ENCODE measurements at places on chromosomes 5 and 9.

GRCh38 chr9:134834217-134834956, 46.2 kb upstream of the FCN2 start:
- DNase-seq = no peak

DNA sequence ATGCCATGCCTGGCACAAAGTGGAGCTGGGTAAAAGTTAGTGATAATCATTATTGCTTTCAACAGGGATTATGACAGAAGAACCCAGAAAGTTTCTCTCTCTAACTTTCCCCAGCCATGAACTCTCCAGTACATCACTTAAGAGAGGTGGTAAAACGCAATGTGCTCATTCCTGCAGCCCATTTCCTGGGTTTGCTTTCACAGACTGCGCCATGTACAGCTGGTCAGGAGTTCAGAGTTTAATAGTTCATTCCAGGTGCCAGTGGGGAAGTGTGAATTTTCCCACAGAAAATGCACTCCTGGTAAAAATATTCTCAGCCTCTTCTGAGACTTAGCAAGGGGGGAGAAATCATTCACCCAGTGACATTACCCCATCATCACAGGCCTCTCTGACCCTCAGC, 35.5 kb downstream of the ADAM19 start:
- no peak for DNase-seq

DNA sequence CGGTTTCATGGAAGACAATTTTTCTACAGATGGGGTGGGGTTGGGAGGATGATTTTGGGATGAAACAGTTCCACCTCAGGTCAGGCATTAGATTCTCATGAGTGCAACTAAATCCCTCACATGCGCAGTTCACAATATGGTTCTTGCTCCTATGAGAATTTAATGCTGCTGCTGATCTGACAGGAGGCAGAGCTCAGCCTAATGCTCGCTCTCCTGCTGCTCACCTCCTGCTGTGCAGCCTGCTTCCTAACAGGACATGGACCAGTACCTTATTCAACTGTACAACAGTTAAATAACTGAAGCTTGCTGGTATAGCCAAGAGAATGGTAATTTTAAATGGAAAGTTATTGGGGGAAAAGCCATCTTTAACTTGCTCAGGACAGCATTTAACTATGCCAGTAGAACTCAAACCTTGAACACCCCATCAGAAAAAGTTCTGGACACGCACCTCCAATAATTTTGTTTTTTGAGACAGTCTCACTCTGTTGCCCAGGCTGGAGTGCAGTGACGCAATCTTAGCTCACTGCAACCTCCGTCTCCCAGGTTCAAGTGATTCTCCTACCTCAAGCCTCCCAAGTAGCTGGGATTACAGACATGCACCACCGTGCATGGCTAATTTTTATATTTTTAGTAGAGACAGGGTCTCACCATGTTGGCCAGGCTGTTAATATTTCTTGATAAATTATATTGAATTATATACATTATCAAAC, 27.7 kb downstream of the HMGCR start:
- DNase-seq = no peak

DNA sequence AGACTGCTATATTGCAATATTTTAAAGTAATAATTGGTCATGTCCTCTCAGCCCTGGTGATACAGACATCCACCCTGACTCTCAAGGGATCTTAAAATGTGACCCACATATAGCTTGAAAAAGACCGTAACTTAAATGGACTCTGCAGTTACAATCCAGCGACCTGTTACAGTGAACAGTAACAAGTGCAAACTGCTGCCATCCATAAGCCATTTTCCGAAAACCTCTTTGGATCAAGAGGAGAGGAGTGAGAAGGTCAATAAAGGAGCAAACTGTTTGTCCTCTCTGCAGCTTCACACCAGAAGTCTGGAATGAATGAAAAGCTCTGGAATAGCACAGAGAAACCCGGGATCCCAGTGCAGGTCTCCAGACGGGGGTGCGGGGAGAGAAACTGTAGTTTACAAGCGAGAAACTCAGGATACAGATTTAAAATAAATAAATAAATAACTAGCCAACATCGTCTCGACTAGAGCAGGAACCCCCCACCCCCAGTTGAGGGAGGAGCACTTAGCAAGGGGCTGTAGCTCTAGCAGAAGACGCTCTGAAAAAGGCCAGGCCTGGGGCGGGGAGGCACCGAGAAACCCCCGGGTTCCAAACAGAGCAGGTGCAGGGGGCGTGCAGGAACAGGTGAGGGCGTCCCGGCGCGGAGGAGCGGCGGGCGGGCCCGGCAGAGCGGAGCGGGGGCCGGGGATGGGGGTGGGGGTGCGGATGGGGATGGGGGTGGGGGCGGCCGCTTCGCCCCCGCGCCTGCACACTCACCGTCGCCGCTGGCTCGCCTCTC, 572 bp downstream of the ZDHHC21 start:
- DNase-seq = no peak

- DNase-seq = no peak
These were observed 309.6 kb downstream of the SLIT3 start for GRCh38 chr5:168991311-168991710.

GRCh38 chr5:14266686-14267085, 123.5 kb downstream of the TRIO start:
- DNase-seq = no peak

DNA sequence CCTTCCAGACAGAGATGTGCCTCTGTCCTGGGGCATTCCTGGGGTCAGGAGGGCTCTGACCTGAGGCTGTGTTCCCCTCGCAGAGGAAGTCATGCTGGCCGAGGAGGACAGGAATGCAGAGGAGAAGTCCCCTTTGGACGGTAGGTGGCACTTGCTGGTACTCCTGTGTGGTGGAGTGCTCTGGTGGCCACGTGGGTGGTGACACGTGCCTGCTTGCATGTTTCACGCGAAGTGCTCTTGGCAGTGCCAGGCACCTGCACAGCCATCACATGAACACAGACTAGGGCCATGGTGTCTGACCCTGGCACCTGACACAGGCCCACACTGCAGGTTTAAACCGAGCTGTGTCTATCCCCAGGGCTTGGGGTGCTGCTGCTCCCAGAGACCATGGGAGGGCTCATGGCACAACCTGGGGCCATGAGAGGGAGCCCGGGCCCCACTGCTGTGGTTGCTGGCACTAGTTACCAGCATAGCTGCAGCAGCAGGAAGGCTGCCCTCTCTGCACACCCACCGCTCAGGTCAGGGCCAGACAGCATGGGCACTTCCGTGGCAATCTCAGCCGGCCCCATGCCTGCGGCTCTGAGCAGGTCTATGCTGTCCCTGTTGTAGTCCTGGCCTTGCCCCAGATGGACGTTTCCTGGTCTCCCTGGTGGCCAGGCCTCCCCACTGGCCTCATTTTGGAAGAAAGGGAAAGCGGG, 79.3 kb downstream of the CACNA1B start:
- DNase-seq = no peak

DNA sequence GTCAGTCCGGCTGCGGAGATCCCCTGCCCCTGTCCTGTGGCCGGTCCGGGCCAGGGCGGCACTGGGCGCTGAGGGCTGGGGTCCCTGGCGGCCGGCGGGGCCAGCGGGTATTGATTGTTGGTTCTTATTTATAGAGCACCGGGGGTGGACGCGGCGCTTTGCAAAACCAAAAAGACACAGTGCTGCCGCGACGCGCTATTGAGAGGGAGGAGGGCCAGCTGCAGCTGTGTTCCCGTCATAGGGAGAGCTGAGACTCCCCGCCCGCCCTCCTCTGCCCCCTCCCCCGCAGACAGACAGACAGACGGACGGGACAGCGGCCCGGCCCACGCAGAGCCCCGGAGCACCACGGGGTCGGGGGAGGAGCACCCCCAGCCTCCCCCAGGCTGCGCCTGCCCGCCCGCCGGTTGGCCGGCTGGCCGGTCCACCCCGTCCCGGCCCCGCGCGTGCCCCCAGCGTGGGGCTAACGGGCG, 2.5 kb downstream of the LRRC26 start:
- no peak for DNase-seq

GRCh38 chr5:126363658-126364057, 59.6 kb upstream of the GRAMD2B start:
- no peak for DNase-seq

- DNase-seq = no peak
These were observed 93.5 kb downstream of the HRH2 start for GRCh38 chr5:175751369-175751768.

DNA sequence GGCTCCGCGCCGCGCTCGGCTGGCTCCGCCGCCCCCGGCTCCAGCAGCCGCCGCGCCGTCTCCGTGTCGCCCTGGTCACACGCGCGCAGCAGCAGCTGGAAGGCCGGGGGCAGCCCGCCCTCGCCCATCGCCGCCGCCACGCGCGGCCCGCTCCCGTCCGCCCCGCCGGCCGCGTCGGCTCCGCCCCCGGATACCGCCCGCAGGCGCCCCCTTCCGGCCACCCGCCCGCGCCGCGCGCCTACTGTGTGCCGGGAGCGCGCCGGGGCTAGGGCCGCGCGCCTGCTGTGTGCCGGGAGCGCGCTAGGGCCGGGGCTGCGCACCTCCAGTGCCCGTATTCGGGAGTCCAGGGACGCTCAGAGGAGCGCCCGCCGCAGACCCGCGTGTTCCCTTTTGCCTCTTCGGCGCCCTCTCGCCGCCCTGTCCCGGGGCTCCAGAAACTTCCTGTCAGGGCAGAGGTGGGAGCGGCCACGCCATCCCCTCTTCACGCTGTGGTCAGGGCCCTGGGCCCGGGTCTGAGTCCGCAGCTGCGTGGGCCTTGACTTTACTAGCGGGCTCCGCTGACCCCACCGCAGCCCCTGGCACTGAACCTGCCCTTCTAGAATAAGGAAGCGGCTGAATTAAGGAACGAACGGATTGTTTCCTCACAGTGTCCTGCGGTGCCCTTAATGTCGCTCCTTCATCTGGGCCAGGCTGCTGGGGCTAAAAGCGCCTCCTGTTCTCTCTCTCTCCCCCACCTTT, at the start of gene ANKS6:
Gene ANKS6 (minus strand): TSS at position 192 of the 738 bp plus-strand sequence. CDS start 64 bp downstream, at position 128.
- DNase-seq = no peak

GRCh38 chr5:111967463-111967862, 210.5 kb upstream of the NREP start:
- DNase-seq = no peak

DNA sequence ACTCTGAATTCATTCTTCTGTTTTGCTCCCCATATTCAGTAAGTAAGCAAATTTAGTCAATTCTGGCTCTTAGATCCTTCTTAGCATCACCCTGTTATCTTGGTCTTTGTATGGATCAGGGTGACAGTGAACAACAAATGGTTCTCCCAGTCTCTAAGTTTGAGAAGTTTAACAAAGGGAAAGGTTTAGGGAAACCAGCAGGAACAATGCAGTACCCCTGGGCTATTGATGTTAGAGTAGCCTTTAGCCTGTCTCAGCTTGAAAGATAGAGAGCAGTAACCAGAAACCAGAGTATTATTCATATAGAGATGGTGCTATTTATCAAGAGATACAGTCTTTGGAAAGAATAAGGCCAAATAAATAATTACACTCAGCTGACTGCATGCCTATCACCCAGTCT, 241.8 kb downstream of the CDH12 start:
- no peak for DNase-seq

DNA sequence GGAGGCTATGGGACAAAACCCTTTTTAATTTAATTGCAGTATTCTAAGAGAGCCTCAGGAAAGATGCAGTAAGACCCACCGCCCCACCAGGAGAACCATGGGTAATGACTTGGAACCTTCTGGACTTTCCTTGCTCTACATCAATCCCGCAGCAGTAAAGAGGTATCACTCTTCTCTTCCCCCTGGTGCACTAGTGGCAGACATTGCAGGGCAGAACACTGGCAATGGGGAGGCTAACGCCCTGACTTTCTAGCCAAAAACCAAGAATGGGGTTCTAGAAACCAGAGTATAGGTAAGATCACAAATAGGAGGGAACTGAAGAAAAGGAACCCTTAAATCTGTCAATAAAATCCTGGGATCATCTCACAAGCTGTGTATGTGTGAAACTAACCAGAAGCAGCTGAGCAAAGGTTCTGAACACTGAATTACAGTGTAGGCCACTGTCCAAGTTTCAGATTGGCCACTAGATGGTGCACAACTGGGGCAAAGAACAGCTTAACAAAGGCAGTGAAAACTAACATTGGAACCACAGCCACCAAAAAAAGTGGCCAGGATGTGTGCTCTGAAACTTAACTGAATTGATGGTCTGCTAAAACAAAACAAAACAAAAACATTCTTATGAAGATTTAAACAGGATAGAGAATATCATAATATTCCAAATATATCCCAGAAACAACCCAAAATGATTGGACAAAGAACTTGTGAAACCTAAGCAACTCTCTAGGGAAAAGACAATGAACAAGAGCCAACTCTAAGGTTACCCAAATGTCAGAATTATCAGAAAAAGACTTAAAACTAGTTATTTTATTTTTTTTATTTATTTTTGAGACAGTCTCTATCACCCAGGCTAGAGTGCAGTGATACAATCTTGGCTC, 6.6 kb upstream of the FAM151B start:
- DNase-seq = no peak

DNA sequence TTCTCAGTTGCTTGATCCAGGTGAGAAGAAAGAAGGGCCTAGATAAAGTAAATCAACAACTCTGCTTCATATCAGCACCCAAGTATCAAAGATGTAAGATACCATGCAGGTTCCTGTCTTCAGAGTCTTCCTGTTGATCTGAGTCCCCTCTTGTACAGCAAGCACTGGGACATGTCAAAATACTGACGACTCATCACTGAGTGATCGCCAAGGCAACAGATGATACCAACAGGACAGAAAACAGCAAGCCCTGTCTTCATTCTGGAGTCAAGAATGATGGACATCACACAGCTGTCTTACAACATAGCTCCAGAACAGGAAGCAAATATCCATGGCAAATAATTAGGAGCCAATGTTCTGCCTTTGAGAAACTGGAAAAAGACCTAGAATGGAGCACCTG, 83.7 kb downstream of the TARS1 start:
- no peak for DNase-seq

DNA sequence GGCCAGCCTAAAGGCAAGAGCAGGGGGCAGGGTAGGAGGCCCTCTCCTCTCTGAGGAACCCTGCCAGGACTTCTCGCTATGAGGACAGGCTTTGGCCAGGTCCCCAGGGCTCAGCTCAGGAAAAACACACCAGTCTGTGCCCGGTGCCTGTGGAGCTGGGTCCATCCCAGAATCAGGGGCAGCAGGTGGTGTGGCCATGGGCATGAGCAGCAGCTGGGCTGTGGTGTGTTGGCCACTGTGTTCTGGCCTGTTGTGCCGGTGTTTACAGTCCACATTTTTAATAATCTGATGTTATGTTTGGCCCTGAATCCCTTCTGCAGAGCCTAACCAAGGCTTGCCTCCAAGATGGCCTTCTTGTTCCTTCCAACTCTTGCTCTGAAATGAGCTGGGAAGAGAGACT, 77.0 kb downstream of the FGF18 start:
- DNase-seq = no peak

GRCh38 chr9:112535811-112536210, 49.2 kb downstream of the KIAA1958 start:
- no peak for DNase-seq

DNA sequence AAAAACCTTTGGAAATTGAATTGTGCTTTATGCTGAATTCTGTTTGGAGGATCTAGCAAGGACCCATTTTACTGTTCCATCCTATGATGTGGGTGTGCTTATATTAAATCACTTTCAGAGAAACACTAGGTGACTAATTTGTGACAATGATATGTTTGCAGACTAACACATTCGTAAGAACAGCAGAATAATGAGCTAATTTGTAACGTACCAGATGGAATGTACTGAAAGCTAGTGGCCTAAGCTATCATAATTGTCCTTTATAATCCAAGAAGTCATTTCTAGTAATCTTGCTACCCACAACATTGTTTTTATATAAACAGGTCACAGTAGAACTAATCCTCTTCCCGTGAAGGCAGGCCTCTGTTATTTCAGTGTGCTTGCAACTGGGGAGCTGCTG, 292.5 kb downstream of the PDE4D start:
- DNase-seq = no peak

- DNase-seq = peak; percentile 78
These were observed 54.9 kb downstream of the SLC44A1 start for GRCh38 chr9:105299190-105299854.

All from Panc1 (cell line).